ENCODE measurements at places on chromosomes 5 and 9. TPM values are rescaled to one million over a fixed set of nuclear protein-coding genes. Genes with fewer than 3 reads are reported as not detected.

The DOLK gene
- total RNA-seq, result 10.0 TPM

The PIP5K1B gene
- 2.6 TPM for total RNA-seq

The SPATA31D4 gene
- total RNA-seq, result not detected

The ADRB2 gene
- total RNA-seq, result 3.3 TPM

The DDX31 gene
- 6.9 TPM for total RNA-seq

The LIX1 gene
- not detected for total RNA-seq

The PCDHB9 gene
- 1.1 TPM for total RNA-seq

The PDE6A gene
- not detected for total RNA-seq

The OR4F3 gene
- not detected for total RNA-seq

The SPINK13 gene
- total RNA-seq, result not detected

The GABRA6 gene
- total RNA-seq, result not detected

The TICAM2 gene
- total RNA-seq, result 7.7 TPM

The CARTPT gene
- total RNA-seq, result not detected

The TTC39B gene
- 30.1 TPM for total RNA-seq

The ENTR1 gene
- 28.7 TPM for total RNA-seq

The SOX30 gene
- 0.29 TPM for total RNA-seq

The SLC34A1 gene
- total RNA-seq, result not detected

The TSSK1B gene
- total RNA-seq, result not detected

The RASGEF1C gene
- not detected for total RNA-seq

The CTXN3 gene
- not detected for total RNA-seq

The DDX4 gene
- not detected for total RNA-seq

The SLC31A1 gene
- total RNA-seq, result 15.2 TPM

The ECSCR gene
- 46.6 TPM for total RNA-seq

The EIF4E1B gene
- total RNA-seq, result not detected

The FOXD4L5 gene
- 0.14 TPM for total RNA-seq

The IFNA2 gene
- not detected for total RNA-seq

The ADGRV1 gene
- 0.19 TPM for total RNA-seq

The VCAN gene
- 453 TPM for total RNA-seq

The SLC4A9 gene
- total RNA-seq, result not detected

The IL13 gene
- not detected for total RNA-seq

The GPR151 gene
- not detected for total RNA-seq

The DOK3 gene
- 8.0 TPM for total RNA-seq

The FRMPD1 gene
- total RNA-seq, result not detected

The IZUMO3 gene
- not detected for total RNA-seq

The MYMK gene
- total RNA-seq, result not detected

Data from posterior vena cava (tissue), 2 donors.